ENCODE measurements at places on chromosomes 1 and 21.

GRCh38 chr1:61892977-61893376 is 150.7 kb downstream of the PATJ start:
- no peak for DNase-seq

- peak; percentile 92 for DNase-seq
Measured at GRCh38 chr21:34367320-34367935, 3.6 kb downstream of the KCNE2 start.

- no peak for DNase-seq
Measured at GRCh38 chr1:2160451-2161300, 33.9 kb downstream of the FAAP20 start.

DNA sequence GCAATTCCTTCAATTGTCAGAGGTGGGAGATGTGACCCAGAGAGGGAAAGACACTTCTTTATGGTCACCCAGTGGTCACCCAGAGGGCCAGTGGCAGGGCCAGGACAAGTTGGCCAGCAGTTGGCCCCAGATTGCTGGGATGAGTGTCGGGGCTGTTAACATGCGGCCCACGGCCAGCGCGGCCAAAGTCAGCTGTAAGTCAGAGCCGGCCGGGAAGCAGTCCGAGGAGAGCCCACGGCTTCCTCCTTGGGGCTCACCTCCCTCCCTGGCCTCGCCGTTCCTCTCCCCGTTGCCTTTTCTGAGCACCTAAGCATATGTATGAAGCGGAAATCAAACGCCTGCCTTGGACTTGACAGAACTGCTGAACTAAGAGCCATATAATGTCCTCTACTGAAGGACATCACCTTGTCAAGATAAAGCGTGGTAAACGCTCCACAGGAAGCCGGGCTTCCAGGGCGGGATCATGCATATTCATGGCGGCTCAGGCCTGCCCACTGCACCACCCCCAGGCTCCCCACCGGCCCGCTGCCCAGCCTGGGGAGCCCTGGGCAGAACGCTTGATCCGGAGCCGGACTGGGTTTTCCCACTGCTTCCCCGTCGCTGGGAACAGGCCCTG is 245.4 kb upstream of the POU3F1 start:
- DNase-seq = no peak

- DNase-seq = no peak
Measured at GRCh38 chr1:115115521-115116161, 26.3 kb upstream of the TSPAN2 start.

DNA sequence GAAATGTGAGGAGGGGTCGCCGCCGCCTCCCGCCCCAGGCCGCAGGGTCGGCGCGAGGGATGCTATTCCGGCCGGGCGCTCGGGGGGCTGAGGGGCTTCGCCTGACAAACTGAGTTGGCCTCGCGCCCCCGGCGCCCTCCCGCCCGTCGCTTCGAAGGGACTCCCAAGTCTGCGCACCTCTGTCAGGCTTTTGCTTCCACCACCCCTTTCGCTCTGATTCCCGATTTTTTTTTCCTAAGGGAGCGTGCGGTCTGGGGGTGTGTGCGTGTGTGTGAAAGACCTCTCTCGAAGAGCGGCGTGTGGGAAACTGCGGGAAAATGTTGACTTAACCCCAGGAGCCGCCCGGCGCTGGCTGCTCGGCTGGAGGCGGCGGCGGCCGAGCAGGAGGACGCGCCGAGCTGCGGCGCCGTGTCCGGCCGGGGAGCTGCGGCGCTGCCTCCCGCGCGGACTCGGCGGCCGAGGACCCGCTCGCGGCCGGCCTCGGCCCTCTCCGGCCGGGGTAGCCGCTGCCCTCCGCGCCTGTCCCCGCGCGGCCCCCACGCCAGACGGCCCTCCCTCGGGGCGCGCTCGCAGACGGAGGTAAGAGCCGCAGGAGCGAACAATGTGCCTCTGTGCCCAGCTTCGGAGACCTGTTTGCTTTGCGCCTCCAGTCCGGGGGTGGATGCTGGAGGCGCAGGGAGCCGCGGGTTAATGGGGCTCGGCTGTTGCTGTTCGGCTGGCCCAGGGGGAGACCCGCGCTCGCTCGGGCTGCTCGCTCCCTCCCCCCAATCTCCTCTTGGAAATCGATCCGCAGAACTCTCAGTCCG is 1.1 kb downstream of the ADGRL2 start:
- peak; percentile 3 for DNase-seq

GRCh38 chr1:182261655-182262054 is 129.9 kb downstream of the GLUL start:
- DNase-seq = no peak

GRCh38 chr1:205204552-205204951 is 7.0 kb downstream of the DSTYK start:
- peak; percentile 68 for DNase-seq

- no peak for DNase-seq
Measured at GRCh38 chr1:84912726-84913554, 19.9 kb upstream of the LPAR3 start.

GRCh38 chr1:244021427-244021826 is 29.7 kb upstream of the ZBTB18 start:
- DNase-seq = no peak

- no peak for DNase-seq
Measured at GRCh38 chr1:226223157-226223785, at the start of gene MIXL1. Gene MIXL1, plus strand, starts transcription at chr1:226223664. Its CDS starts 18 bp downstream, at chr1:226223682.

DNA sequence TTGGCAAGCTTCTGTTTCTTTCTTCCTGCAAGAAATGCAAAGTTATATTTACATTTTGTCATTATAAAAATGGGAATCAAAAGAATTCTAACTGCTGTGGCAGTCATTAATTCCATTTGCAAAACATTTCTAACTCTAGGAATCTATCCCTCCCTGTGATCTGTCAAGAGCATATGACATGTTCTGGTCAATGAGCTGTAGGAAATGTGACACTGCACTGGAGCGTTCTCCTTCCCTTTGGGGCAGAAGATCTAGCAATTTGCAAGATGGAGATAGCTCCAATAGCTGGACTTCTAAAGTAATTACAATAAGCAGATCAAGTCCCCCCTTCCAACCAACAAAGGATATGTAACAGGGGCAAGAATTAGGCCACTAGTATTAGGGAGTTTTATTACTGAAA is 6.3 kb downstream of the TOMM20 start:
- no peak for DNase-seq

- DNase-seq = no peak
Measured at GRCh38 chr1:89881415-89882058, 60.7 kb downstream of the LRRC8D start.

DNA sequence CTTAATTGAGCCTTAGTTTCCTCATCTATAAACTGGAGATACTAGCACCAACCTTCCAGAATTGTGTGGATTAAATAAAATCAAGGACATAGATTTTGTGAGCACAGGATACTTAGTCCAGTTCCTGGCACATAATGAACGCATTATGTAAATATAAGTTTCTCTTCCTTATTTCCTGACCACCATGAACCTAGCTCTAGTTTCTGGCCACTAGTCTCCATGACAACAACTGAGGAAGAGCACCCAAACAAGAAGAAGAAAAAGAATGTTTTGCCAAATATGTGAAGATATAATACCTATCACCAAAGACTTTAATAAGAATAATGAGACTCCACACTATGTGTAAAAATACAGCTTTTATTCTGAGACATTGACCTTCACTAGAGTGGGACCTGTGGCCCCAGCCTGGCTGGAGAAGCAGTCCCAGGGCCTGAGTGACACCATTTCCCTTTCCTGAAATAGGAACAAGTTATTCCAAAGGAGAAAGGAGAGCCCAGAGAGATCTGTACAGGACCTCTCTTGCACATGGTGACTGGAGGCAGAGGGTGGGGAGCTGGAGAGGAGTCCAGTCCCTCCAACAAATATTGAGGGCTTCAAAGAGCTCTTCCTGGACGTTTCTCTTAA is 940 bp upstream of the USF1 start:
- no peak for DNase-seq
